ENCODE measurements at places on chromosomes 4 and X.

GRCh38 chr4:3699678-3700077, 66.5 kb upstream of the ADRA2C start:
- no peak for DNase-seq

DNA sequence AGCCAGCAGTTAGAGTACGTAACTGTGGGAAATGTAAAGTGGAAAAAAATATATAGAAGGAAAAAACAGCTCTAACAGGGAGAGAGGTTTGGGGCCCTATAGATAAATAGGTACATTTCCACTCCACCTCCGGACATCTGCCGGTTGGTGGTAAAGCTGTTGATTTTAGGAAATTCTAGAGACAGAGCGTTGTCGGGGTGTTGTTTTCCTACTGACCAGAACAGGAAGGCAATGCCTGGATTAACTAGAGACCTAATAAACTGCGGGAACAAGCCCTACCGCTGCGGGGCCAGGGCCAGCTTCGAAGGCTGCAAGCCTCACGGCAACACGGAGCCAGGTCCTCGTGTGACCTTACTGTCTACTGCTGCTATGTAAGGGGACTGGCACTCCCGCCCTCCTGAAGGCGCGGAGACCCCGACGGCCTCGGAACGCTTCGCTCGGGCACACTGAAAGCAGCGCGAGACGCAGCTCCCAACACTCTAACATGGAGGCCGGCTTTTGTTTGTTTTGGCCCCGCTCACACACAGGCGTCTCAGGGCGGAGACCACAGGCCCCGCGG, 702 bp upstream of the CDKN2AIP start:
- peak; percentile 27 for DNase-seq

GRCh38 chr4:26762650-26763049, 98.0 kb upstream of the STIM2 start:
- no peak for DNase-seq

DNA sequence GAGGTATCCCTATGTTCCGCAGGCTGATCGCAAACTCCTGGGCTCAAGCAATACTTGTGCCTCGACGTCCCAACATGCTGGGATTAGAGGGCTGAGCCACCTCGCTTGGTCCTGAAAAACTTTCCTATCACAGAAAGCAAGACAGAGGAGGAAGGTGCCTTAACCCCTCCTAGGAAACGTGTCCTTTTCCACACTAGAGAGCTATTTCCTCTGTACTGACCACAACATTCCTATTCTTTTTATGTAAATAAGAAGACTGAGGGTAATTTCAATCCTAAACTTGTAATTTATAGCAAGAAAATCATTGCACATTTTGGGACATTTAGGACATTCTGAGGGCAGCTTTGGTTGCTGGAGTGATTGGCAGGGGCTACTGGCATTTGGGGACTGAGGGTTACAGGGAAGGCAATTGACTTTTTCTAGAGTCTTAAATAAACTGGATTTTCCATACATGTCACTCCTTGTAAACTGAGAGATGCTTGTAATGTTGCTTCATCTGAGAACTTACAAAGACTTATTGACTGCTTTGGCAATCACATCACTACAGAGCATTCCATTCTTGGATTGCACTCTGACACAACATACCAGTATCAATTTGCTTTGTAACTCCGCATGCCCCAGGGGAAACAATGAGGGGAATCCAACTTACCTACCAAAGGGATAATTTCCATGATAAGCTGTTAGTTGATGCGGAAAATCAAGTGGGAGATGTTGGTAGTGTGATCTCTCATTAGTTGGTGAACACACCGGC, 15.6 kb downstream of the XAGE3 start:
- DNase-seq: no peak

- no peak for DNase-seq
Observed at GRCh38 chrX:144586756-144587155, 660.5 kb upstream of the SPANXN1 start.

DNA sequence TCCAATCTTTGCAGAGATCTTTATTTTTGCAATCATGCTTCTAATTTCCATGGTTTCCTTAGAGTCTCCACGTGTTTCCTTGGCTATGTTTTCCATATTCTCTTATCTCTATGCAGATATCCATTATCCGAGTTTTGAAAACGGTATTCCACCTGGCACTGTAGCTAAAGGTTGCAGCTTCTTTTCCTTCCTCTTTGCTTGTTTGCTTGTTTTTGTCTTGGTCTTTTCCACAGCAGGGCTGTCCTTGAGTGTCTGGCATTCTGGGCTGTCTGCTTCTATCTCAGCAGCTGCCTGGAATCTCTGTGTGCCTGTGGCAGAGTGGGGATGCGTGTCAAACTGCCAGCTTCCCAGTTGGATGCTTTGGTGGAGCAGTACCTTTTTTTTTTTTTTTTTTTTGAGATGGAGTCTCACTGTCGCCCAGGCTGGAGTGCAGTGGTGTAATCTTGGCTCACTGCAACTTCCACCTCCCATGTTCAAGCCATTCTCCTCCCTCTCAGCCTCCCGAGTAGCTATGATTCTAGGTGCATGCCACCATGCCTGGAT, 46.9 kb downstream of the WFS1 start:
- DNase-seq: no peak

- DNase-seq: no peak
Observed at GRCh38 chr4:40918330-40918729, 168.6 kb downstream of the NSUN7 start.

- no peak for DNase-seq
Observed at GRCh38 chrX:15930585-15930984, 76.0 kb upstream of the AP1S2 start.

- DNase-seq: no peak
Observed at GRCh38 chrX:20686256-20686655, 419.5 kb upstream of the RPS6KA3 start.

- DNase-seq: no peak
Observed at GRCh38 chr4:2258091-2259035, 3.5 kb downstream of the MXD4 start.

GRCh38 chr4:1614854-1615595, 69.1 kb downstream of the FAM53A start:
- DNase-seq: no peak

DNA sequence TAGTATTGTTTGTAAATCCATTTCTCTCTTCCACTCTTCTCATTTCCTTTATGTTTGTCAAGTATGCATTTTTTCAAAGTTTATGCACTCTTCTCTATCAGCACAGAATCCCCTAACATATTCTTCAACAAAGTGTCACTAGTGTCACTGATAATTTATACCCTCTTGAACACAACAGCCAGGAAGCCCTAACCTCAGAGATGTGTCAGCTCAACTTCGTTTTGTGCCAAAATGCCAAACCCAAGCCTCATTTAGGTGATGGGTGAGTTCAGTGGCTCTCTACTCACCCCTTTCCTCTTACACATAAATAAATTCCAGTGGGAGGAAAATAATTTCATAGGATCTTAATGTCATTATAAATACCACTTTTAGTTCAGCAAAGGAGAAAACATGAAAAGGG, 22.4 kb upstream of the P2RY10 start:
- no peak for DNase-seq

DNA sequence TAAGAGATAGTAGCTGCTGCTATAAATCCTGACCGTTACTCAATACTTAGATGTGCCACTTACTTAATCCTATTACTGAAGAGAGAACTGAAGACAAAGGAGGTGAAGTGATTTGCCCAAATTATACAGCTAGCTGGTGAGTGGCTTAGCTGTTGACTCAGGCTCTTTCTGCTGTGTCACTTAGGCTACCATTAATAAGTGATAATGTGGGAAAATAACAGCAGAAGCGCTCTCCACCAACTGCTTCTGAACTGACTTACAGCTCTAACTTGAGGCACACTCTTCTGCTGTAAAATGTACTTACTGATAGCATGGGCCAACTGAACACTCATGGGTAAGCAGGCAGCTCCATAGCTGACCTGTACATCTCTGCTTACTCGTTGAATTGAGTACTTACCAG, 7.5 kb upstream of the KLHL5 start:
- no peak for DNase-seq

DNA sequence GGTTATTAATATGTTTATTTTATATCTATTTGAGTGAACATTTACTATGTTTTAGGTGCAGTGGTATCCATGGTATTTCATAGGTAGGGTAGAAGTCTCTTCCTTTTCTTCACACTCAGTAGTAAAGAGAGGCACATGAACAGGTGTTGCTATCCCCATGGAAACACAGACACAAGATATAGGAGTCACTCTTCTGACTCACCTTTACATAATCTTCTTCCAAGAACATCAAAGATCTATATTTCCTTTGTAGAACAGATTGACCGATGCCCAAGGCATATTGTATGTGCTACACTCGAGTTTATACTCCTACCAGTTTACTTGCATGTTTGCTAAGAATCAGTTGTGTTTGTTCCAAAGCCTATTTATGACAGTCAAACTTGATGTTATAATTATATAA, 1997.4 kb downstream of the C4orf33 start:
- no peak for DNase-seq

DNA sequence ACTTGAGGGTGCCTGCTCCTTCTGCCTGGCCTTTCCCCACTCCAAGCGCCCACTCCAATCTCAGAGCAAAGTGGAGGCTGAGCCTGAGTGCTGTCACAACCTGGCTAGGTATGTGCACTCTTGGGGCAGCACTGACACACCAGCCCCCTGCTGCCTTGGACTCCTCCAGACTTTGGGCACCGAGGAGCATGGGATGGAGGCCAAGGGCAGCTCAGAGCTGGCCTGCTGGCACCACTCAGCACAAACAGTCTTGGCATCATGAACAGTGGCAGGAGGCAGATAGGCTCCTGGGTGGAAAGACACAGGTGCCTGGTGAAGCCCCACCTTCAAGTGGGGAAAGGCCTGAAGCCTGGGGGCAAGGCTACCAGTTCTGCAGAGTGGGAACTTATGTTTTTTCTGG, 91.8 kb downstream of the KCNIP4 start:
- no peak for DNase-seq

DNA sequence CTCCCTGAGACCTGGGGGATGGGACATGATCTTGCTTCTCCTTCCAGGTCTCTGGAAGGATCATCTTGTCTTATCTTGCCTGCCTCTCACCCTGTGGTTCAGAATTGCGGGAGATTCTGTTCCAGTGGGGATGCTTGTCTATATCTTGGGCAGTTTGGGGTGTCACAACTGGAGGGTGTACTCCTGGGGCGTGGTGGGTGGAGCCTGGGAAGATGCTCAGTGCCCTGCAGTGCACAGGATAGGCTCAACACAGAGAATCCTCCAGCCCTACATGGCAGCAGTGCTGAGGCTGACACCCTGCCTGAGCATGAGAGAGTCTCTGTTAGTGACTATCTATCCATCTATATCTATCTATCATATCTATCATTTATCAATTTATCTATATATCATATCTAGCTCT, 7.7 kb downstream of the P2RY8 start:
- DNase-seq: no peak

DNA sequence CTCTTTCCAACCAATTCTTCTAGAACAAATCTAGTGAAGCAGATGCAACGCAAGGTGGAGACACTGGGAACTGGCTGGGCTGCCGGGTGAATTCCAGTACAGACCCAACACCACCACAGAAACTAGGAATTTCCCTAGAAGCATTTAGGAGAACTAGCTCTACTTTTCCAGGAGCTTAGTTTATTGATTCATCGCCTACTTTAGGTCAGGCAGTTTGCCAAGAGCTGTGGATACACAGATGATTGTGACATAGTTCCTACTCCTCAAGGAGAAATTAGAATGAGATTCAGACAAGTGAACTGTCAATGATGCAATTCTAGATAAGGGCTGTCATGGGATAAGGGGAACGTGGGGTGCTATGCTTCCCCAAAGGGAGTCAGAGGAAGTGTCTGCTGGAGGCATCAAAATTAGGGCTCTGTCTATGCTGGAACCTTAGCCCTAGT, 350.0 kb downstream of the CAMK2D start:
- DNase-seq: no peak

- no peak for DNase-seq
Observed at GRCh38 chrX:43961699-43962098, 11.5 kb downstream of the NDP start.
